Mesothelial cell of epicardium (in vitro differentiated cells): ENCODE measurements at places on chromosomes 1 and 21. TPM values are rescaled to one million over a fixed set of nuclear protein-coding genes. Genes with fewer than 3 reads are reported as not detected.

The AMY1A gene
- total RNA-seq = not detected in 3 replicates

The KIFAP3 gene
- total RNA-seq = 28.6 to 31.4 TPM (median 29.9 TPM) in 3 replicates

The CLCA1 gene
- total RNA-seq = not detected in 3 replicates

The CELA3B gene
- total RNA-seq = not detected in 3 replicates

The CASZ1 gene
- 8.9 to 11.2 TPM (median 10.1 TPM) in 3 replicates for total RNA-seq

The COL16A1 gene
- 365 to 389 TPM (median 380 TPM) in 3 replicates for total RNA-seq

The TAS1R1 gene
- total RNA-seq = not detected in 3 replicates

The SLC22A15 gene
- total RNA-seq = 9.7 to 10.1 TPM (median 9.9 TPM) in 3 replicates

The CYP4A11 gene
- not detected in 3 replicates for total RNA-seq

The WDR3 gene
- 29.4 to 31.2 TPM (median 29.7 TPM) in 3 replicates for total RNA-seq

The ERG gene
- total RNA-seq = 2.5 to 3.1 TPM (median 3.0 TPM) in 3 replicates

- DNase-seq = no peak
- H3K36me3 ChIP-seq = peaks cover 19% of the 10 kb centered on the region
- H3K4me1 ChIP-seq = peaks cover 3% of the 10 kb centered on the region
- H3K27ac ChIP-seq = no peak overlapping the region
Measured at GRCh38 chr1:55144886-55145285, 70.3 kb downstream of the USP24 start.

DNA sequence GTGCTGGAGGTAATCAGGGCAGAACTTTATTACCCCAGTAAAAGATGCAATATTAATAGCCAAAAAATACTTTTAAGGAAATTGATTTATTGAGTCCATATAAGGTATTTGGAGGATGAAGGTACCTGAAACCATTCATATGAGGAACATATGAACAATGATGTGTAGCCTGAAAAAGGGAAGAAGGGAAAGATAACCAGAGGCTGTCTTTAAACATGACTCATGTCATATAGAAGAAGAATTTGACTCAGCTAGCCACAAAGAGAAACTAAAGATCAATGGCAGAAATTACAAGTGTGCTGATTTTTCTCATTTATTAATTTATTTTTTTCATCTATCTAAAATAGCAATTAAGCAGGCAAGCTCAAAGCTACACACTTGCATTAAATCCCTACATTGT lies 136.2 kb upstream of the DUSP10 start:
- H3K4me1 ChIP-seq = peaks cover 10% of the 10 kb centered on the region
- DNase-seq = no peak
- H3K27me3 ChIP-seq = no peaks in the 10 kb centered on the region
- no peaks in the 10 kb centered on the region for H3K36me3 ChIP-seq
- H3K27ac ChIP-seq = no peak overlapping the region

- H3K4me1 ChIP-seq = peaks cover 9% of the 10 kb centered on the region
- no peak for DNase-seq
- no peaks in the 10 kb centered on the region for H3K27me3 ChIP-seq
- H3K36me3 ChIP-seq = no peaks in the 10 kb centered on the region
- H3K27ac ChIP-seq = no peak overlapping the region
Measured at GRCh38 chr1:154014154-154014907, 23.8 kb downstream of the RPS27 start.

- H3K4me1 ChIP-seq = peaks cover 26% of the 10 kb centered on the region
- no peak overlapping the region for H3K27ac ChIP-seq
- H3K36me3 ChIP-seq = no peaks in the 10 kb centered on the region
- H3K27me3 ChIP-seq = no peaks in the 10 kb centered on the region
Measured at GRCh38 chr1:116489231-116489697, 81.6 kb downstream of the CD58 start.

- H3K4me3 ChIP-seq = no peak overlapping the region
- H3K36me3 ChIP-seq = no peaks in the 10 kb centered on the region
- no peak overlapping the region for H3K27ac ChIP-seq
- peaks cover 55% of the 10 kb centered on the region for H3K27me3 ChIP-seq
Measured at GRCh38 chr1:29592261-29592615, 355.9 kb downstream of the PTPRU start.

DNA sequence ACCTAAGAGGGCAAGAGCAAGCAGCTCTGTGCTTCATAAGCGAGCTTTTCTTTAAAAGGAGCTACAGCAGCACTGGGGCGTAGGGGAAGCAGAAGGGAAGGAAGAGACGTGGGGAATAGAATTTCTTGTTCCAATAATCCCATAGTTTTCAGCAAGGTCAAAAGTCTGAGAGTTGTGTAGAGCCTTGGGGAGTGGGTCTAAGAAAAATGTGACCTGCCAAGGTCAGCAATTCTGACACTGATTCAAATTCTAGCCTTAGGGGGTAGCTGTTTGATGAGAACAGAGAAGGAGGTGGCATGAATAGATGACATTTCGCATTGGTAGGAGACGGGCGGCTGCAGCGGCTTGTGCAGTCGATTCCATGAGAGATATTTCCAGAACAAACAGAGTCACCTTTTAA lies 22.4 kb downstream of the PRRX1 start:
- peaks cover 11% of the 10 kb centered on the region for H3K27me3 ChIP-seq
- no peak for DNase-seq
- no peak overlapping the region for H3K27ac ChIP-seq
- H3K4me3 ChIP-seq = no peak overlapping the region
- no peaks in the 10 kb centered on the region for H3K36me3 ChIP-seq

DNA sequence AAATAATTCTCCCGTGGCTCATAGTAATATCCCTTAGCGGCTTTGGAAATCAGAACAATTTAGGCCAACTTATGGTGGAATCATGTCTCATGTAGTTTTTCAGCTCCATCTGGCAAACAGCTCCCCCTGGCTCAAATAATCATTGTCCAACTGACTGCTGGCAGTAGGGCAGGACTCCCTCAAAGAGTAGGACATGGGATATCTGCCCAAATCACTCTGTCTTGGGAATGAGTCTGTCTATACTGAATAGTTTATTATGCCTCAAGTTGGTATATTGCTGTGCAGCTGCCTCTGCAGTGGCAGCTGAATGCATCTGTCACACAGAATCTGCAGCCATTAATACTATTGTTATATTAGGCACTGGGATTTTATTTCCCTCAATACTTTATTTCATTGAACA lies 255.7 kb downstream of the COL11A1 start:
- H3K4me3 ChIP-seq = no peak overlapping the region
- H3K36me3 ChIP-seq = peaks cover 4% of the 10 kb centered on the region
- H3K27me3 ChIP-seq = no peaks in the 10 kb centered on the region
- no peak for DNase-seq
- H3K27ac ChIP-seq = no peak overlapping the region

DNA sequence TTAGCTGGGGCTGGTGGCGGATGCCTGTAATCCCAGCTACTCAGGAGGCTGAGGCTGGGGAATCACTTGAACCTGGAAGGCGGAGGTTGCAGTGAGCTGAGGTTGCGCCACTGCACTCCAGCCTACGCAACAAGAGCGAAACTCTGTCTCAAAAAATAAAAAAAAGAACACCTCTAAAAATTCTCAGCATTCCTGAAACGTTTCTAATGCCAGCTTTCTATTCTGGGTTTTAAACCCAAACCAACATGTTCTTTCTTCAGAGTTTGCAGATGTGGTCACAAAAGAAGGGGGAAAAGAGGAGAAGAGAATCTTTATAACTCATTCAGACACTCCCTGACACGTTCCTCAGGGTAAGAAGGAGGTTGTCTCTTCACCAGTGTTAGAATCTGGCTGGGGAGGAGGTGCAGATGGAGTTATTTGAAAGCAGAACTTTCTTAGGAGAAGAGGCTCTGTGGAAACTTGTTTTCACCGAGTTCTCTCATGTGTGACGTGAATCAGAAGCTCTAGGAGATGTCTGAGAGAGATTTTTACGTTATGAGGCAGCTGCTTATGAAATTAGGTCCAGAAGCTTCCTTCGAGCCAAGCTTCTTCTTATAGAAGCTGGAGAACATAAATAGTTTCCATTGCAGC lies 17.8 kb upstream of the CNR2 start:
- no peaks in the 10 kb centered on the region for H3K27me3 ChIP-seq
- no peak for DNase-seq
- peak overlapping the region; percentile 30 for H3K4me3 ChIP-seq
- peak overlapping the region; percentile 99 for H3K27ac ChIP-seq

DNA sequence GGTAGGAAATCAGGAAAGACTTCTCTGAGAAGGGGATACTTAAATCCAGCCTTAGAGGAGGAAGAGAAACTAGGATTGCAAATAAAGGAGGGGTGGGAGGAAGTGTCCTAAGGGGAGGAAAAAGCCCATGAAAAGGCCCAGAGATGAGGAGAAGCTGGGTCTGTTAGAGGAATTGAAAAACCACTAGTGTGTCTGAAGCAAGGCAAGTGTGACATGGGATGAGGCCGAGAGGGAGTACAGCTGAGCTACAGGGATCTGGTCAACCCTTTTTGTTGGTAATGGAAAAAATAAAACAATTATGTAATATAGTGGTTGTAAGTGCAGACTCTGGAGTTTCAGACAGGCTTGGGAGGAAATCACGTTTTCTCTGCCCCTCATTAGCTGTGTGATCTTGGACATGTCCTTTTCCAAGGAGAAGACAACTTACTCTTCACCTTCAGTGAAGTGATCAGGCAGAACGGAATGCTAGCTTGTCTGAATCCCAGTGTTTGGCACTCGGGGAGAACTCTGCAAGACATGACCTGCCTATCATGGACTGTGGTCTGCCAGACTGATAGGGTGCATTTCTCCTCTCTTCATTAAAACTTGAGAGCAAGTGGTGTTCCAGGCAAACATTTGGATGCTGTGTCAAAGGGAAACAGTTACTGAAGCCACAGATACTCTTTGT lies 7.4 kb upstream of the S100A10 start:
- H3K4me3 ChIP-seq = no peak overlapping the region
- H3K36me3 ChIP-seq = no peaks in the 10 kb centered on the region
- no peak for DNase-seq
- H3K27ac ChIP-seq = no peak overlapping the region

DNA sequence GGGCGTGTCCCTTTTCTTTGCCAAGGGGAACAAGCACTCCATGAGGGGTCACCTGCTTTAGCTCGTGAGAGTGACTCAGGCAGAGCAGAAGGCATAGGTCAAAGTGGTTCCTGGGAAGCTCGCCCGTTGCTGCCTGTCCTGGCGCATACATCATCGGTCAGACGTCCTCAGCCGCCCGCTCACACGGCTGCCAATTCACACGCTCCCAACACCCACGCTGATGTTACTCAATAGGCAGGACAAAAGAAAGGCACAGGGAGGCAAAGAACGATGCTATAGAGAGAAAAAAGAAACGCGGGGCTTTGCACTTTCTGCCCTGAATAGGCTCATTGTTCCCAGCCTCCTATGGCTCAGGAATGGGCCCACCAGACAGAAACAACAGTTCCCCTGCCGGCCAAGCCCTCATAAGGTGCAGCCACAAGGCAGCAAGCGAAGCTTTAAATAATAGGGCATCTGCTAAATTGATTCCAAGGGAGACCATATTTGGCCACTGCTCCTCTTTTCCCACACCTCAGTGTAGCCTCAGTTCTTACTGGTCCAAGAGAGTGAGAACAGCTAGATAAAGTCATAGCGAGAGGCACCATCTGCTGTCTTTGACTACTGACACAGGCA lies 38.7 kb downstream of the VTCN1 start:
- no peak for DNase-seq
- H3K4me3 ChIP-seq = no peak overlapping the region
- peaks cover 3% of the 10 kb centered on the region for H3K36me3 ChIP-seq
- no peak overlapping the region for H3K27ac ChIP-seq
- H3K4me1 ChIP-seq = peaks cover 27% of the 10 kb centered on the region

GRCh38 chr1:9233241-9233941 lies 1.2 kb upstream of the H6PD start:
- peak overlapping the region; percentile 34 for H3K4me3 ChIP-seq
- no peak for DNase-seq
- peaks cover 7% of the 10 kb centered on the region for H3K36me3 ChIP-seq
- H3K27ac ChIP-seq = peak overlapping the region; percentile 25
- peaks cover 16% of the 10 kb centered on the region for H3K4me1 ChIP-seq

- peak within 1 kb of the TSS; percentile 95 for H3K27ac ChIP-seq
- H3K4me3 ChIP-seq = peak within 1 kb of the TSS; percentile 81
- DNase-seq = peak; percentile 63
- no peaks in the 10 kb centered on the region for H3K36me3 ChIP-seq
- no peaks in the 10 kb centered on the region for H3K27me3 ChIP-seq
Measured at GRCh38 chr1:41241749-41242341, at the start of gene SCMH1. SCMH1 (minus strand) TSS chr1:41242306; CDS start chr1:41186133, 56,173 bp downstream.

GRCh38 chr1:8879922-8880676 lies 1.6 kb upstream of the ENO1 start:
- no peaks in the 10 kb centered on the region for H3K27me3 ChIP-seq
- peaks cover 4% of the 10 kb centered on the region for H3K36me3 ChIP-seq
- peak overlapping the region; percentile 96 for H3K27ac ChIP-seq
- H3K4me1 ChIP-seq = peaks cover 36% of the 10 kb centered on the region
- H3K4me3 ChIP-seq = peak overlapping the region; percentile 69

DNA sequence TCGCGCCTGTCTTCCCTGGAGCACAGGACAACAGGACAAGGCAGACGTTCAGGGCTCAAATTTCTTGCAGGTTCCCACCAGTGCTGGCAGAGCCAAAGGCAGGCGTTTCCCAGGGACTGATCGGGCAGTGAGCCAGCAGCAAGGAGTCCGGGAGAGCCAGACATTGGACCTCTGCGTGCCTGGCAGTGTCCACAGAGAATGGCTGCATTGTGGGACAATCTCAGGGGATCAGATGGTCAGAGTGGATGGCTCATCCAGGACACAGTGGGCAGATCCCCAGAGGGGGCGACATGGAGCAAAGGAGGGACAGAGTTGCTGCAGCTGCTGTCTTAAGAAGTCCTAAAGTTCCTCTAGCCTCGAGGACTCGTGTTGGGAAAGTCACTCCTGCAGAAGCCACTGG lies 4.6 kb downstream of the TMEM63A start:
- H3K4me1 ChIP-seq = peaks cover 15% of the 10 kb centered on the region
- DNase-seq = no peak
- H3K36me3 ChIP-seq = peaks cover 6% of the 10 kb centered on the region
- H3K27me3 ChIP-seq = no peaks in the 10 kb centered on the region
- no peak overlapping the region for H3K4me3 ChIP-seq

DNA sequence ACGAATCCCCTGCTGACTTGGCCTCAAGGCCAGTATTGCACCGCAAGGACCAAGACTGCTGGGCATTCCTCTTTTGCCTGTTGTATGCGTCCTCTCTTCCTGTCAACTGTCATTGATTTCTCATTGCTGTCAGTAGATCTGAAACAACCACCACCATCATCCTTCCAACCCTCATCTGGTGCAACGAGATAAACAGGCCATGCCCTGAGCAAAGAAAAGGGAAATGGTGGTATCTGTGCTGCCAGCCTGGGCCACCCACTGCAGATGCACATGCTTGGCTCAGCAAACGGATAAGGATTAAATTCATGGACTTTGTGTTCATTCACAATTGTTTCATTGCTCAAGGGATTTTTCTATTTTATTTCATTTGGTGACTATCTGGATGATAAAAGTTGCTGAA lies 13.6 kb downstream of the OXCT2 start:
- no peak overlapping the region for H3K4me3 ChIP-seq
- H3K27ac ChIP-seq = no peak overlapping the region
- H3K36me3 ChIP-seq = peaks cover 26% of the 10 kb centered on the region
- no peak for DNase-seq

GRCh38 chr21:41973861-41974751 lies 20.3 kb upstream of the C2CD2 start:
- no peak for DNase-seq
- no peak overlapping the region for H3K27ac ChIP-seq
- H3K27me3 ChIP-seq = no peaks in the 10 kb centered on the region
- peaks cover 14% of the 10 kb centered on the region for H3K4me1 ChIP-seq
- H3K36me3 ChIP-seq = peaks cover 2% of the 10 kb centered on the region
